ENCODE measurements at places on chromosomes 5 and 9. TPM values are rescaled to one million over a fixed set of nuclear protein-coding genes. Genes with fewer than 3 reads are reported as not detected.

GRCh38 chr9:134217431-134218210 is 53.3 kb upstream of the RNU6ATAC start:
- DNase-seq: peak; percentile 52

- peak; percentile 89 for DNase-seq
These were observed at the start of gene PTGR1 for GRCh38 chr9:111599092-111599954. TSS of gene PTGR1 (minus strand) at chr9:111599647. CDS start at chr9:111597422, 2,225 bp downstream.

GRCh38 chr9:86714999-86715398 is 232.3 kb downstream of the GAS1 start:
- DNase-seq: no peak

GRCh38 chr5:137752905-137753690 is 1.1 kb downstream of the HNRNPA0 start:
- DNase-seq: peak; percentile 71

- no peak for DNase-seq
These were observed 107.9 kb downstream of the NDUFAF2 start for GRCh38 chr5:61052882-61053281.

GRCh38 chr9:135268031-135268430 is 180.6 kb downstream of the OLFM1 start:
- DNase-seq: no peak

GRCh38 chr5:34656700-34657273 is 659 bp downstream of the RAI14 start:
- peak; percentile 65 for DNase-seq

- no peak for DNase-seq
These were observed 89.3 kb downstream of the COL5A1 start for GRCh38 chr9:134730761-134731496.

DNA sequence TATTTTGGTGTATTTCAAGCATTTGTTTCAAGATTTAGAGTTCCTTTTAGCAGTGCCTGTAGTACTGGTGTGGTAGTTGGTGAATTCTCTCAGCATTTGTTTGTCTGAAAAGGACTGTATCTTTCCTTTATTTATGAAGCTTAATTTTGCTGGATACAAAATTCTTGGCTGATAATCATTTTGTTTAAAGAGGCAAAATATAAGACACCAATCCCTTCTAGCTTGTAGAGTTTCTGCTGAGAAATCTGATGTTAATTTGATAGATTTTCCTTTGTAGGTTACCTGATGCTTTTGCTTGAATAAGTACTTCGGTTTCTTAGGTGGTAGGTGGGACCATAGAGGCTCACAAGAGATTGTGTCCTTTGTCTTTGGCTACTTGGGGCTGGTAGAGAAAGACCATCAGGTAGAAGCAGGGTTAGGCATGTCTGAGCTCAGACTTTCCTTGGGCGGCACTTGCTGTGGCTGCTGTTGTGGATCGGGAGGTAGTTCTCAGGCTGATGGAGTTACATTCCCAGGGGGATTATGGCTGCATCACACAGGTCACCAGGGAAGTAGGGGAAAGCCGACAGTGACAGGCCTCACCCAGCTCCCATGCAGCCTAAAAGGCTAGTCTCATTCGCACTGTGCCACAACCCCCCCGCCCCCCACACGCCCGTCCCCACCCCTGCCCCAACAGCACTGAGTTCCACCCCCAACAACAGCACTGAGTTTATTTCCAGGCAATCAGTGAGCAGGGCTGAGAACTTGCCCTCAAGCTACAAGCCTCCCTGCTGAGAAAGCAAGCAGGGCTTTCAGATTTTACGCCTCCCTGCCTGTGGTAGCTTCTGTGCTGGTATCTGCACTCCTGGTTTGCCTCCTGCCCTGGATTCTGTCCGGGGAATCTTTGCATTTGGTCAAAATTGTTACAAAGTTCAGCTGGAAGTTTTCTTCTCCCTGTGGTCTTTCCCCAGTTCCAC is 127.1 kb upstream of the GLRA1 start:
- DNase-seq: no peak

DNA sequence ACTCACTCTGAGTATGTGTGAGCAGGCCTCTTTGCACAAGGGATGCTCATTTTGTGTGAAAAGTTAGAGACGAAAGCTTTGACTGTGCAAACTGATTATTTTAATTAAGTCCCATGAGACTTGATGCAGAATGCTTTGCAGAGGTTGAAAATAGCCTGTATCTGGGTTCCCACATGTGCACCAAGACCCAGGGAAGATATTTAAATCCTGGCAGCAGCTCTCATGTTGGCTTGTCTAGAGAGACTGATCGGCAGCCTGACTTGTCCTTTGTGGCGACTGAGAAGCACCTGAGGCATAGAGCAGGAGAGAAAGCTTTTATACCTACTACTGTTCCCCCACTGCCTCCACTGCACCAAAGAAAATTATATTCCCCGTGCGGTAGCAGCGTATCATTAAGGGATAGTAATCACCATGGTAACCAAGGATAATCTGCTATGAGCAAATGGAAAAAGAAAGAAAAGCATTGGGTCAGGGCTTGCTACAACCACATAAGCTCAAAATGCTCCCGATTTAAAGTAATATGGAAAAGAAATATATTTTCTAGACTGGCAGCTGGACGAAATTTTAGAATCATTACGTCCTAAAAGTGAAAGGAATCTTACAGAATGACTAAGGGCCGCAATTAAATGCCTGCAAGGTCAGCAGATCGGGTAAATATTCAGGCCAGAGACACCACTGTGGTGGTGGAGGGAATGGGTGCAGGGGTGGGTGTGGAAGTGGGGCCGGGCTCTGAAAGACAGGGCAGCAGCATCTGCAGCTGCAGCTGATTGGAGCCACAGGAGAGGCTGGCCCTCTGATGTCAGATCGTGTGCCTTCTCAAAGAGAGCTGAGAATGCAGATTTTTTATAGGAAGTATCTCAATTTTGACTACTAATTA is 135.3 kb upstream of the EPB41L4A start:
- DNase-seq: no peak

DNA sequence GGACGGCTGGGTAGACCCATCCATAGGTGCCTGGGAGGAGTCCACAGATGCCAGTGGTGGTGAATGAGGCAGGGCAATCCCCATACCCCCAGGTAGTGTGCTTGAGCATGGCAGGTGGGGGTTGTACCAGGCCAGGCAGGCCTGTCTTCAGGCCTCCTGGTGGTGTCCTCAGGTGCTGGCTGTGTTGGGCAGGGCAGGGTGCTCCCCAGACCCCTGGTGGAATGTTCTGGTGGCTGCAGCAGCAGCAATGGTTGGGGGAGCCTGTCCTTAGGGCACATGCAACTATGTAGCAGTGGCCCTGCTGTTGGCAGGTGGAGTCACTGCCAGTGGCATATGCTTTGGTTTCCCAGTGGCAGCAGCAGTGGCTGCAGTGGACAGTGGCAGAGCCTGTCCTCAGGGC is 10.0 kb downstream of the ALG2 start:
- no peak for DNase-seq

DNA sequence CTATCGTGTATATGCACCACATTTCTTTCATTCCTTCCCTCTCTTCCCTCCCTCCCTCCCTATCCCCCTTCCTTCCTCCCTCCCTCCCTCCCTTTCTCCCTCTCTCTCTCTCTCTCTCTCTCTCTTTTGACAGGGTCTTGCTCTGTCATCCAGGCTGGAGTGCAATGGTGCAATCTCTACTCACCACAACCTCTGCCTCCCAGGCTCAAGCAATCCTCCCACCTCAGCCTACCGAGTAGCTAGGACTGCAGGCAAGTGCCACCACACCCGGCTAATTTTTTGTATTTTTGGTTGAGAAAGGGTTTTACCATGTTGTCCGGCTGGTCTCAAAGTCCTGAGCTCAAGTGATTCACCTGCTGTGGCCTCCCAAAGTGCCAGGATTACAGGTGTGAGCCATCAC is 1.1 kb upstream of the ANKS6 start:
- DNase-seq: no peak

DNA sequence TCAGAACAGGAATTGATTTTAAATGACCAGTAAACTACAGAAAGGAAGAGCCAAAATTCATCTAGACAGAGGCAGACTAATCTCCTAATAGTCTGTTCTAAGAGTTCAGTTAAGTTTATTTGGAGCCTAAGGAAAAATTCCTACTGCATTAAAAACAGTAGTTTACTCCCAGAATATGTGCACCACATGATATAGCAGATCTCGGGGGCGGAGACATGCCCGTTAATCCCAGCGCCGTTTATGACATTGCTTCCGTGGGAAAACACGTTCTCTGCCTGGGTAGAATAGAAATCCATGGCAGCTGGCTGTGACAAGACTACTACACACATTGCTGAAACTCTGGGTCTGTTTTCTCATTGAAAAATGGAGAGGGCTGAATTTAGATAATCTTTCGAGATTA is 11.4 kb downstream of the HABP4 start:
- DNase-seq: no peak

GRCh38 chr5:168162464-168162863 is 129.0 kb upstream of the WWC1 start:
- DNase-seq: no peak

DNA sequence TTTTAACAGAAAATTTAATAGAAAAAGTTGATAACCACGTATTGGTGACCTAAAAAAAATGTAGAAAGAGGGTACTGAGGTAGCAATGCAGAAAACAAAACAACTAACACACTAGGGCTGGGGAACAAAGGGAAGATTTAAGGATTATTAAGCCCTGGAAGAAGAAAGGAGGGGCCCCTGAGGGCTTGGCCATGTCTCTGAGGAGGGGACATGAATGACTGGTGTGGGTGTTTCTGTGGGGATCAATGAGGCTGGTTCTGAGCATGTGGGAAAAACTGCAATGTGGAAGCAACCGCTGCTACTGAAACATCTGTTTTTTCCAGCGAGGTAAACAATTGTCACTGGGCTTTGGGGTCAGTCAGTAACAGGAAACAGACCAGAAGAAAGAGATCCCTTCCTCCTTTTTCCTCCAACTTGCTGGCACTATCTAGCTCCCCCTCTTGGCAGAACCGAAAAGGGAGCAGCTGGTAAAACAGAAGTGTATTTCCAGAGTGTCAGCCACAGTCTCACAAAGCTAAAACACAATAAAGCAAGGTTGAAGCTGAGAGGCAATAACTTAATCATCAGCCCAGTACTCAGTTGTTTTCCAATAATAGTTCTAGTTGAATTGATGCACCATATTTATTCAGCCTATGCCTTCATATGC is 48.3 kb downstream of the ATPSCKMT start:
- DNase-seq: no peak

GRCh38 chr9:110476251-110476650 is 103.3 kb downstream of the SVEP1 start:
- no peak for DNase-seq

DNA sequence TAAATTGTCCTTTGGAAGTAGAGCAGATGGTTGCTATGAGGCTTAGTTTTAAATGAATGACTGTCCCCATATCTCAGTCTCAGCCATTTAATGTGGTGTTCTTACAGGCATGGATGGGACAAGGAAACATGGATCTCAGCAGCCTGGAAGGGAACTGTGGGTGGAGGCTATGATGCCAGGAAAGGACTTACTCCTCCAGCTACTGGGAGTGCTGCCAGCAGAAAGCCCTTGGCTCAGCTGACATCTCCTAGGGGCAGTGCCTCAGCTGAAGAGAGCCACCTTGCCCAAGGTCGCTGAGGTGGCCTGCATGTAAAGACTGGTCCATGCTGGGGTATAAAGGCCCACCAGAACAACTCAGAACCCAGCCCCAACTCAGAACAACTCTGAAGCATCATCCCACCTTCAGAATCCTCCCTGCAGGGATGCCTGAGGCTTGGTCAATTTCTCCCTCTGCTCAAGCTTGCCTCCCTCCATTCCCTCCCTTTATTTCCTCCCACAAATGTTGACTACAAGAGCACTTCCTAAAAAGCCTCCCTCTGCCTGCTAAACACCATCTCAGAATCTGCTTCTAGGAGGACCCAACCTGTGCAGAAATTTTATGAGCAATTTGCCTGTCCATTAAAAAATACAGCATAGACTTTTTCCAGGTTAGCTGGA is 1.8 kb upstream of the PDE8B start:
- no peak for DNase-seq

GRCh38 chr9:122948313-122948712 is 7.5 kb downstream of the RABGAP1 start:
- no peak for DNase-seq

DNA sequence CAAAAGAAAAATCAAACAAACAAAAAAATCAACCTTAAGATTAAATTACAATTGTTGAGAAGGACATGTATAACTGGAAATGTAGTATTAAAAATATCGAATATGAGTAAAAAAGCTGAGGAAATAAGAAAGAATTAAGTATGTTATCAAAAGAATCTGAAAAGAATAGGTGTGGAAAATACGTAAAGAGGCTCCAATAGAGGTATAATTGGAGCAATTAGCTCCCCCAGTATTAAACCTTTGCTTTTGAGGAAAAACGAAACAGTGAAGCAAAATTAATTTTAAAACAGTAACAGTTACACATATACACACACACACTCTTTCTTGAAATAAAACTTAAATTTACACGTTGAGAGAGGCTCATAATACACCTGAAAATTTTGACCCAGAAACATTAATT is 578.7 kb upstream of the ADAMTS16 start:
- no peak for DNase-seq

DNA sequence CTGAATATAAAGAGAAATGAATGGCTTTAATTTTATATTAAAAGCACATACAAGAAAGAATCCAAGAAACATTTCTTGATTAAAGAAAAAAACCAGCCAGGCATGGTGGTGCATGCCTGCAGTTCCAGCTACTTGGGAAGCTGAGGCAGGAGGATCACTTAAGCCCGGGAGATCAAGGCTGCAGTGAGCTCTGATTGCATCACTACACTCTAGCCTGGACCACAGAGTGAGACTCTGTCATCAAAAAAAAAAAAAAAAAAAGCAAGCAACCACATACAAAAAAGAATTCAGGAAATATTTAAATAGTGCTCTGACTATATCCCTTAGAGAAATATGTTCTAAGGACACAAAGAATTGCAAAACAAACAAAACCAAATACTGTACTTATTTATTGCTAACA is 2.5 kb upstream of the PLAC8L1 start:
- no peak for DNase-seq

DNA sequence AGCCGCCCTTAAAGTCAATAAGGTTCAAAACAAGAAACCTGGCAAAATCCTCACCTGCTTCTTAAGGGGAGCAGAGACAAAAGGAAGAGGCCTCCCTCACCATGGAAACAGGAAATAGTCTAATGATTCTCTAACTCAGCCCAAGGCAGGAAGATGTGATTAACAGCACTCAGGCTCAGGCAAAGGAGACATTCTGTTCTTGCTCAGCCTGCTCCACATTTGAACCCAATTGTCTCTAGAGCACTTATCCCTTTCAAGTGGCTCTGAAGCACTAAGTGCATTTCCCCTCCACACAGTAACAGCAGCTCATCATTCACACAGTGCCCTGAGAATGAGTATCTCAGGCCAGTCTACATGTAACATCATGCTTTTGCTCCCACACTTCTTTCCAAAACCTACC is 72.3 kb downstream of the NIPSNAP3B start:
- DNase-seq: no peak

- DNase-seq: no peak
These were observed 147.3 kb upstream of the HMHB1 start for GRCh38 chr5:143664623-143665022.

The HAPLN1 gene
- total RNA-seq: not detected

The HDAC3 gene
- total RNA-seq: 47.6 TPM

The ADAMTSL1 gene
- total RNA-seq: 61.8 TPM

The NPR2 gene
- 41.8 TPM for total RNA-seq

The CSF2 gene
- not detected for total RNA-seq

The ITK gene
- 4.8 TPM for total RNA-seq

The PCAT7 gene
- total RNA-seq: 0.67 TPM

The SHISAL2B gene
- total RNA-seq: not detected

The ZNG1A gene
- 33.6 TPM for total RNA-seq

The HTR4 gene
- 0.13 TPM for total RNA-seq

The ADRA1B gene
- total RNA-seq: 1.6 TPM

The GRM6 gene
- total RNA-seq: not detected

The SPDL1 gene
- total RNA-seq: 9.3 TPM

The IFNA21 gene
- not detected for total RNA-seq
